ENCODE measurements at places on chromosomes 12 and 14.

DNA sequence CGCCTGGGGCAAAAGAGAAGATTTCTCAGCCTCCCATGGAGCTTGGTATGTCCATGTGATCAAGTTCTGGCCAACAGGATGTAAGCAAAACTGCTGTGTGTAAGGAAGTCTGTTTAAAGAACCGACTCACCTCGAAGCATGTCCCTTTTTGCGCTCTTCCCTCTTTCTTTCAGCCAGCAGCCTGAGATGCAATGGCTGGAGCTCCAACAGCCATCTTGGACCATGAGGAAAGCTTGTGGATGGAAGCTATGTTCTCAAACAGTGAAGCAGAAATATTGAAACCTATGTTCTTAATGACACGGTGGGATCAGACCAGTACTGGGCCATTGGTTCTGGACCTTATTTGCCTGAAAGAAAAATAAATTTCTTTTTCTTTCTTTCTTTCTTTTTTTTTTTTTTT, 82.3 kb upstream of the SLC24A4 start:
- no peak for DNase-seq

- no peak for DNase-seq
Observed at GRCh38 chr14:22231018-22231417, 358.0 kb downstream of the DAD1 start.

DNA sequence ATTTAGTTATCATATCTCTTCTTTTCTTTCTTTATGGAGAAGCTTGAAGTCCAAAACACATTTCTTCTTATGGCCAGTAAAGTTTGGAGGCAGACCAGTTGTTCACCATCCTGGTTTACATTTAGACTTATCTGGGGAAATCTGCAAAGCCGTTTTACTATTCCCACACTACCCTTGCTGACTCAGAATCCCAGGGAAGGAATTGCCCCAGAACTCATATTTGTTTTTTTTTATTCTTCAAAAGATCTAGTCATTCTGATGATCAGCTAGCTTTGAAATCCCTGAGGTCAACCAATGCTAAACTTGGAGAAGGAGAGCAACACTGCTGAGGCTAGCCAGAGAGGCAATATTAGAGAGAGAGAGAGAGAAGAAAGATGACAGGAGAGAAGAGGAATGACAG, 12.3 kb upstream of the LMO3 start:
- DNase-seq = no peak

DNA sequence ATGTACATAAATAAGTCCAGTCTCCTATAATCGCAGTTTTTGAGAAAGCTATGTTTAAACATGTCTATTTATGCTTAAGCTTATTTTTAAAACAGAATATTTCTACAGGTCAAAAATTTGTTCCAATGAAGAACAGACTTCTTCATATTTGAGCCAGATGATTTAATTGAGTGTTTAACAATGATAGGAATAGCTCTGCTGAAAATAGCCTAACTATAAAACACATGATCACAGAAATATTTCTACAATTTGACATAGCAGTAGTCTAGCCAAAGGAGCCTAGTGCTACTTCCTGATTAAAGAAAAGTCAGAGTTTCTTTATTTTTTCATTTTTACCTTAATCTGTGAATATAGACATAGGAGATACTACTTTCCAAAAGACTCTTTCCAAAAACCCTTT, 29.4 kb downstream of the DCP1B start:
- DNase-seq = no peak

DNA sequence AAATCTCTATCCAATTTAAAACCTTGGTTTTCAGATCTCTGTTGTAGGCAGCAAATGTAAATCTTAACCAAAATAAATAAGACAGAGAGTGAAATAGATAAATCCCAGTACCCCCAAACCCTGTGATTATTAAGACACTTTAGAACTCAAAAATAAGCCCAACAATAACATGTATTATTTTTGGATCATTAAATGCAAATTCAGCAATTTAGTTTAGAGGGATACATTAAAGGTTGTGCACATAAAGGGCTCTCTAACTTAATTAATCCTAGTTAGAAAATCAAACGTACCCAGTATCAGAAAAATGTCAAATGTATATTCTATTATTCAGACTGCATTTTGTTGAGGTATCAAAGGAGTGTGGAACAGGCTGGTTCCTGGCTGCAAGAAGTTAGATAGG, 416.8 kb downstream of the SLC16A7 start:
- DNase-seq = no peak

DNA sequence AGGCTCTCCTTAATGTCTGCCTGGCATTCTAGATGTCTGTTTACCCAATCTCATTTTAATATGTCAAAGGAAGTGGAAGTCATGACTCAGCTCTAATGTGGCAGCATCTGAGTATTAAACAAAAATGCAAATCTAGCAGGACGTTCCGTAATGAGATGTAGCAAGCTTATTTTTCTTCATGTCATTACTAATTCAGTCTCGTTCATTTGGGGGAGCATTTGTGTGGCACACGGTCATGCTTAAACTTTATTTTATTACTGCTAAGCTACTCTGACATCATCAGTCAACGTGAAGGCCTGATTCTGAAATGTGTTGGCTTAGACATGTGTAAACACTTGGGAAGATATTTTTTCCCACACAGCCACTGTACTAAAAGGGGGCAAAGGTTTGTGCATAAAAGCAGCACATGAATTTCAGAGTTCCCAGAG, 326.7 kb upstream of the TMPO start:
- DNase-seq = no peak

DNA sequence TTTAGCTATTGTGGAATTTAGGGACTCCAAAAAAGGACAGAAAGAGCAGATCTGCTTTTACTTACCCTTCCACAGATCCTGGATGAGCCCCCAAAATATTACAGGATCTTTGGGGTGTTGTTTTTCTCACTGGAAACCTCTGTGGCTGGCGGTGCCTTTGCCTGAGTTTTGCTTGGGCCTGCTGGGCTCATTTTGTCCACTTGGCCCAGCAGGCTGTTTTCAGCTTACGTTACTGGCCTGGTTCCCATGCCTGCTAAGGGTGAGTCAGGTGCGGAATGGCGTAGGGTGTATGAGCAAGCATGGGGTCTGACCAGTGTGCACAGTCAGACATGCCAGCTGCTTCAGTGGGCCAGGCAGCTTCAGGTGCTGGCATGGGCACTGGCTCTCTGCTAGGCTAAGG, 45.8 kb downstream of the HSD17B6 start:
- peak; percentile 17 for DNase-seq

DNA sequence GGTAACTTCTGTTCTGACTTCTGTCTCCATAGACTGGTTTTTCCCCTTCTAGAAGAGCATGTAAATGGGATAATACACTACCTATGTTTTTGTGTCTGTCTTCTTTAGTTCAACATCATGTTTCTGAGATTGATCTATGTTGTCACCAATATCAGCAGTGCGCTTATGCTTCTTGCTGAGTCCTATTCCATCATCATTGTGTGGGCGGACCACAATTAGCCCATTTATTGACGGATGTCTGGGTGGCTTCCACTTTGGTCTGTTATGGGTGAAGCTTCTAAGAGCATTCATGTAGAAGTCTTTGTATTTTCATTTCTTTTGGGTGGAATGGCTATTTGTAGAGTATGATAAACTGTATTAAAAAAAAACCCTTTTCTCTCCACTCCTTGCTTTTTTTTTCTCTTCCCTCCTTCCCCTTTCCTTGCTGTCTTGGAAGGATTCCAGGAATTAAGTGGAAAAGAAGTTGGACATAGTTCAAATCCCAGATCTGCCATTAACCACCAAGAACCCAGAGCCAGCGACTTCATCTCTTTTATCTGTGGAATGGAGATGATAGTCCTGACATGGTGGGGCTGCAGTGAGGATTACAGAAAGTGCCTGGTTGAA, 7.0 kb upstream of the SERPINA1 start:
- DNase-seq = no peak

GRCh38 chr12:27190761-27191160, 53.3 kb upstream of the STK38L start:
- DNase-seq = peak; percentile 54

- no peak for DNase-seq
Observed at GRCh38 chr12:92561543-92561899, 141.3 kb upstream of the PLEKHG7 start.

DNA sequence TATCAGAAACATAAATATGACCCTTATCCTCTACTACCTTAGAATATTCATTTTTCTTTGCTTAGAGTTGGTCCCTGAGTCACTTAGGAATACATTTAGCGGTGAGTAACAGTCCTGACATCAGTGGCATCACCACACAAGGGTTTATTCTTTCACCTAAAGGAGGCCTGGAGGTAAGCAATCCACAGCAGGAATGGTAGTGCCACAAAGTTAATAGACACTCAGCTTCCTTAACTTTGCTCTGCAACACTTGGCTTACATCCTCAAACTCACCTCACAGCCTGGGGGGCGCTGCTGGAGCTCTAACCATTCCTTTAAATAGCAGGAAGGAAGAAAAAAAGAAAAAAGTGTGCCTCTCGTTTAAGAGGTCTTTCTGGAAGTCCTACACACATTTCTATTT, 29.1 kb downstream of the BBOF1 start:
- DNase-seq = no peak

GRCh38 chr12:131437706-131438492, 273.0 kb upstream of the SFSWAP start:
- no peak for DNase-seq

GRCh38 chr14:26820138-26820537, 222.3 kb upstream of the NOVA1 start:
- DNase-seq = no peak

DNA sequence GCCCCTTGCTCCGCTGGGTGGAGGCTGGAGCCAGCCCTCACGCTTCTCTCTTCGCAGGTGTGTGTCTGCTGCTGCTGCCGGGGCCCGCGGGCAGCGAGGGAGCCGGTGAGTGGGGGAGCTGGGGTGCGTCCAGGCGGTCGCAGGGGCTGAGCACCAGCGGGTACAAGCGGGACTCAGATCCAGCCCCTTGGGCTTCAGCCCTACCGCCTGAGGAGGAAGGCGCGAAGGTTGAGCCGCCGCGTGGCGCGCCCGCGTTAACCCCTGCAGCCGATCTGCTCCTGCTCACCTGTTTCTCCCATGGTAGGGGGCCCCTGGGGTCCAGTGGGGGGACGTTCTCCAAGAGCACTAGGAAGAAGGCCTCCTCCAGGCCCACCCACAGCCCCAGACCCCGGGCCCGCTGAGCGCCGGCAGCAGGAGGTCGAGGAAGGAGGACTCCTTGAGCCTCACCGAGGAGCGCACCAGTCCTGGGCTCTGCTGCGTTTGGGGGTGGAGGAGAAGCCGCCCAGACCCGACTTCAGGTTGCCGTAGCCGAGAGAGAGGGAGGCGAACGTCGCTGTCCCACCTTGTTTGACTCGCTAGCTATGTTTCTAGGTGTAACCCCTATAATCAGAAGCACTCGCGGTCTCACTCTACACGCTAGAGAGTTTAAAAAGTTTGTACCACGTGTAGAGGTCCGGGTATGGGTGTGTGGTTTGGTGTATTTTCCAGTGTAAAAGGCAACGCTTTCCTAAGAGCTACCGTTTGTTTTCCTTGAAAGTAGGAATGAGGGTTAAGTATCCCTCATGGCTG, 834 bp downstream of the COCH start:
- DNase-seq = no peak

DNA sequence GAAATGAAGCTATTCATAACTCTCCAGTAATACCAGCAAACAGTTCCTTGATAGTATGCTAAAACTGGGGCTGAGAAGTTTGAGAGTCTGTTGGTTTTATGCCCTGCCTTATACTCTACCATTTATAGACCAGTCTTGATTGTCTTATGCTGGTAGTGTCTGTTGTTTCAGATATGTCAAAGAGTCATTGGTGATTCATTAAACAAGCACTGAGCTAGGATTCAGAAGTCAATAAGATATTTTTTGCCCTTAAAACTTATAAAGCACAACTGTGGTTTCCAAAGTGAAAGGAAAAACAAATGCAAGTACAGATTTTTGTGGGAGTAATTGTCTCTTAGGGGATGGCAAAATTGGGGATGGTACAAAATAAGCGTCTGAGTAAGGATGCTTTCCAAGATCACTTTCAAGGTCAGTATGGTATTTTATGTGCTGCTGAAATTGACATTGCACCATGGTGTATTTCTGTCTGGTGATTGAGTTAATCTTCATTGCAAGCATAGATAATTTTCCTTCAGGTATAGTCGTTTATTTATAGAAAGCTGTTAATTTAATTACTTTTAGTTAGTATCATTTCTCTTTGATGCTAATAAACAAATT, 289.5 kb upstream of the E2F7 start:
- no peak for DNase-seq

GRCh38 chr12:75805905-75806304, 225.7 kb downstream of the PHLDA1 start:
- DNase-seq = no peak

DNA sequence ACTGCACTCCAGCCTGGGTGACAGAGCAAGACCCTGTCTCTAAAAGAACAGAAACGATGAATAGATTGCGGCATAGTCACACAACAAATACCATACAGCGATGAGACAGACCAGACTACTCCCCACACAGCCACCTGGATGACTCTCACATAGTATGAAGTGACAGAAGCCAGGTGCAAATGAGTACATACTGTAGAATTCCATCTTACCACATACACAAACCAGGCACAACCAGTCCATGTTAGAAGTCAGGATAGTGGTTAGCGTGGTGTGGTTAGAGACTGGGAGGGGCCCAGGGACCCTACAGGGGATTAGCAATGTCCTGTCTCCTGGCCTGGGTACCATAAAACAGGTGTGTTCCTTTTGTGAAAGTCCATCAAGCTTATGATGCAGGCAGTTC, 53.8 kb downstream of the FAM222A start:
- no peak for DNase-seq

GRCh38 chr12:90627180-90627896, 327.6 kb downstream of the CCER1 start:
- DNase-seq = no peak

GRCh38 chr12:132686825-132687210, 324 bp downstream of the POLE start:
- DNase-seq = no peak

DNA sequence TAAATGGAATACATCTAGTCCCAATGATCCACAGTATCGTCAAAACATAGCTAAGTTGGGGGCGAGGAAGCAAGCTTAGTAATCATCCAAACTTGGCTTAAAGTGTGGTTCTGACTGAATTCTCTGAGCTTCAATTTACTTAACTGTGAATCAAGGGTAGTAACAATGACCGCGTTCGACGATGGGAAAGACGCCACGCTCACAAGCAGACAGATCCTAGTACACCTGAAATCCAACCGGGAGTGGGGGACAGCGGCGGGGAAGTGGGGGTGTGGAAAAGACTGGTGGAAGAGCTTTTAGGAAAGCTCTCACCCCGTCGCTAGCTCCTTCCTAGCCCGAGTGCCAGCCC, 433 bp downstream of the COX16 start:
- DNase-seq = no peak

- DNase-seq = no peak
Observed at GRCh38 chr14:85909581-85909980, 379.6 kb downstream of the FLRT2 start.

- DNase-seq = no peak
Observed at GRCh38 chr12:70418101-70418500, 52.0 kb downstream of the KCNMB4 start.

- DNase-seq = no peak
Observed at GRCh38 chr12:13258717-13259119, 62.2 kb downstream of the EMP1 start.

DNA sequence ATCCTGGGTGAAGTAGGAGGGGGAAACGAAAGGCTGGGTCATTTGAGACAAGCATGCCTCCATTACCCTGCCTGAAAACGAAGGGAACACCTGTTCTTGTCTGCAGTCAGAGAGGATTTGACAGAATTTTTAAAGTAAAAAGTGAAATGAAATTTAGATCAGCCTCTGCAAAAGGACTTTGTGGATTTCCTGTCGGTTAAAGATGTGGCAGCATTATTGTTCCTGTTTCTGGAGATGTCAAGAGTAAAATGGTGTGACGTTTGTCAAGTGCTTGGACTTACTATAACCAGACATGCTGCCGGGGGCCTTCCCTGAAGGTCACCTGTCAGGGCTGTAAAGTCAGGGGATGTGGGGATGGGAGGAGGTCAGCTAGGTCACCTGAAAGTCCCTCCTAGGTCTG, 32.0 kb downstream of the NRXN3 start:
- no peak for DNase-seq
